Effector memory CD4-positive, alpha-beta T cell (primary cell): ENCODE measurements at places on chromosomes 7 and 10.

DNA sequence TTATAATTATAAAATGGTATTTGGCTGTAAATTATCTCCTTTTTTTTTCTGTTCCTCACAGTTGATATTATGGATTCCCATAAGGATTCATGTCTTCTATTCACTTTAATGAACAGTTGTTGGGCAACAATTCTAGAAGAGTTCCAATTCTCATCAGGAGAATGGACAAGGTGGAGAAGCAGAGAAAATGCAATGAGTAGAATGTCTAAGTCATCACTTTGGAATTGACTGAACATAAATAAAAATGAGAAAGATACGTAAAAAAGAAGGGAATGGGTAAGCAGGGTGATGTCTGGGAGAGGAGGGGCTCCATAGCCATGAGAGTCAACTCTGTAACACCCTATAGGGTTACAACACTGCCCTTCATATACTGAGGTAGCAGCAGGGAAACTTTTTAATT is 1.8 kb upstream of the CAV2 start:
- no peak for DNase-seq
- H3K36me3 ChIP-seq, result no peaks in the 10 kb centered on the region
- H3K4me3 ChIP-seq, result no peak overlapping the region
- H3K27me3 ChIP-seq, result peaks cover 21% of the 10 kb centered on the region
- H3K4me1 ChIP-seq, result peaks cover 7% of the 10 kb centered on the region

DNA sequence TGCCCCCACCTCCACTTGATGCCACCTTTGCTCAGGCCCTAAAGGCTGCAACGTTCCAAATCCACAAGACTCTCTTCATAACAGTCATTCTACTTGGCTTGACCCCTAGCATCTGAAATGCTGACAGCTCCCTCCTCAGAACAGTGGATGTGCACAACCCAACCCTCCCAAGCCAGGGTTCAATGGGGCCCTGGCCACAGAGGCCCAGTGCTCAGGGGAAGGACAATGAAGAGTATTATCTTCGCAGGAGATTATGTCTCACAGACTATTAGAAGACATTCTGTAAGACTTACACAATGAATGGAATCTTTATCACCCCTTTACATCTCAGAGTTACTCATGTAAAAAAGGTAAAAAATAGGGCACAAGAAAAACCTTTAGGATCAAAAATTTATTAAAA is 20.4 kb downstream of the ERCC6 start:
- H3K27me3 ChIP-seq, result no peaks in the 10 kb centered on the region
- DNase-seq, result no peak
- no peaks in the 10 kb centered on the region for H3K4me1 ChIP-seq
- peaks cover 31% of the 10 kb centered on the region for H3K36me3 ChIP-seq
- no peak overlapping the region for H3K4me3 ChIP-seq

DNA sequence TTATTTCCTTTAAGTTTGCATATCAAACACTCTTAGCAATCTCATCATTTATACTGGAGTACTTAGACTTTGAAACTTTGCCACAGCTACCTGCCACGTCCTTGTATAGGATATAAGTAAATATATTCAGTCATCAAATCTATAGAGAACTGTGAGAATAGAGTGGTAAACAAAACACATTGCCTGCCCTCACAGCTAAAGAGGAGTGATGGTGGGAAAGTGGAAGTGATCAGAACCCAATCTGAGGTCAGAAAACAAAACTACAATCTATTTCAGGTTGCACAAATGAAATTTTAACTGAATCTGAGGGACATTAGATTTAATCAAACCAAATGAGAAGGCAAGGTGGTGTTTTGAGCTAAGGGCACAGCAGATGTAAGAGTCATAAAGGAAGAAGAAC is 74.8 kb downstream of the ZEB1 start:
- no peaks in the 10 kb centered on the region for H3K4me1 ChIP-seq
- no peaks in the 10 kb centered on the region for H3K27me3 ChIP-seq
- H3K27ac ChIP-seq, result no peak overlapping the region

DNA sequence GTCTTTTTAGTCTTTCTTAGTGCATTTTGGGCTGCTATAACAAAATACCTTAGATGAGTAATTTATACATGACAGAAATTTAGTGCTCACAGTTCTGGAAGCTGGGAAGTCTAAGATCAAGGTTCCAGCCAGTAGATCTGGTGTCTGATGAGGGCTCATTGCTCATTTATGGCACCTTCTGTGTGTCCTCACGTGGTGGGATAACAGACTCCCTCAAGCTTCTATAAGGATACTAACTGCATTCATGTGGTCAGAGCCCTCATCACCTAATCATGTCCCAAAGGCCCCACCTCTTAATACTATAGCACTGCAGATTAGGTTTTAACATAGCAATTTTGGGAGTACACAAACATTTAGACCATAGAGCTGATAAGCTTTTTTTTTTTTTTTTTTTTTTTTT is 80.4 kb downstream of the ZNRF2 start:
- H3K4me1 ChIP-seq, result no peaks in the 10 kb centered on the region
- no peaks in the 10 kb centered on the region for H3K36me3 ChIP-seq
- no peak overlapping the region for H3K4me3 ChIP-seq
- H3K27me3 ChIP-seq, result no peaks in the 10 kb centered on the region
- DNase-seq, result no peak
- H3K27ac ChIP-seq, result no peak overlapping the region

DNA sequence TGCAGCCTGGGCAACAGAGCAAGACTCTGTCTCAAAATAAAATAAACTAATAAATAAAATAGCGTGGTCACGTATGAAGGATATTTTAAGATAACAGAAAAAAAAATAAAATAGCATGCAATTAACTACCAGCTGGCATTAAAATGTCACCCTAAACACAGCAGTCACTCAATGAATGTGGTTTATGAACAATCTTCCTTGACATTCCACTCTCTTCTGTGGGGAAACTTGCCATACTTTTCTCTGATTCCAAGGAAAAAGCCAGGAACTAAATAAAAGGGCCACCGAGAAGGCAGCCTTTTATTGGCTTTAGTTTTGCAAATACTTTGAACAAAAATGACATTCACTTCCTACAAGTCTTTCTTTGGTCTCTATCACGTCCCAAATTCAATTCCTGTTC is 266.6 kb downstream of the PARD3 start:
- H3K36me3 ChIP-seq, result no peaks in the 10 kb centered on the region
- H3K27ac ChIP-seq, result no peak overlapping the region
- no peak for DNase-seq
- H3K4me3 ChIP-seq, result no peak overlapping the region
- no peaks in the 10 kb centered on the region for H3K4me1 ChIP-seq
- no peaks in the 10 kb centered on the region for H3K27me3 ChIP-seq

- peaks cover 6% of the 10 kb centered on the region for H3K27me3 ChIP-seq
- no peaks in the 10 kb centered on the region for H3K4me1 ChIP-seq
- H3K36me3 ChIP-seq, result no peaks in the 10 kb centered on the region
- H3K27ac ChIP-seq, result no peak overlapping the region
These were observed 5.1 kb downstream of the ARHGAP22 start for GRCh38 chr10:48599830-48600134.
